Mesothelial cell of epicardium (in vitro differentiated cells): ENCODE measurements at places on chromosomes 5 and 9.

- no peak for DNase-seq
Observed at GRCh38 chr5:133426264-133426663, 186.1 kb downstream of the FSTL4 start.

DNA sequence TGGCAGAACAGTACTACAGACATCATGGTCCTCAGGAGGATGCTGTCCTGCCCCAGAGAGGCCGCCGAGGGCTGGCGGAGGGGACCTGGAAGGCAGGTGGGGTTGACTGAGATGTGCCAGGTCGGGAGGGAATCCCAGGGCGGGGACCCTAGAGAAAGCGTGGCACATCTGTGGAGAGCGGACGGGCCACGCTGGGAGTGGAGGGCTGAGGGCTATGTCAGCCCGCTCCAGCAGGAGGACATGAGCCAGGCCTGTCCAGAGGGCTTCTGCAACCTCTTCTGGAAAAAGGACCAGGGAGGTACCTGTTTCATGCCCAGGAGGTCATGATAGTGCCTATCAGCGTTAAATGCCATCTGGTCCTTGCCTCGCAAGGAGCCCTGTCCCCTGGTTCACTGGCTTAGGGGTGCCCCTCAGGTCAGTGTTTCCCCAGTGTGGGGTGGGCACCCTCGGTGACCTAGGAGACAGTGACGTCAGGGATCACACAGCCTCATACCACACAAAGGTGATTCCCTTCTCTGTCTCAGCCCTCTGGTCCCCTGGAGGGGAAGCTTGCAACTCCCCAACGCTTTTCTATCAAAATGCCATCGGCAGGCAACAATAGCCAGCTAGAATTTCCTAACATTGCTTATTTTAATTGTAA is 103.6 kb upstream of the IER5L start:
- DNase-seq, result no peak

DNA sequence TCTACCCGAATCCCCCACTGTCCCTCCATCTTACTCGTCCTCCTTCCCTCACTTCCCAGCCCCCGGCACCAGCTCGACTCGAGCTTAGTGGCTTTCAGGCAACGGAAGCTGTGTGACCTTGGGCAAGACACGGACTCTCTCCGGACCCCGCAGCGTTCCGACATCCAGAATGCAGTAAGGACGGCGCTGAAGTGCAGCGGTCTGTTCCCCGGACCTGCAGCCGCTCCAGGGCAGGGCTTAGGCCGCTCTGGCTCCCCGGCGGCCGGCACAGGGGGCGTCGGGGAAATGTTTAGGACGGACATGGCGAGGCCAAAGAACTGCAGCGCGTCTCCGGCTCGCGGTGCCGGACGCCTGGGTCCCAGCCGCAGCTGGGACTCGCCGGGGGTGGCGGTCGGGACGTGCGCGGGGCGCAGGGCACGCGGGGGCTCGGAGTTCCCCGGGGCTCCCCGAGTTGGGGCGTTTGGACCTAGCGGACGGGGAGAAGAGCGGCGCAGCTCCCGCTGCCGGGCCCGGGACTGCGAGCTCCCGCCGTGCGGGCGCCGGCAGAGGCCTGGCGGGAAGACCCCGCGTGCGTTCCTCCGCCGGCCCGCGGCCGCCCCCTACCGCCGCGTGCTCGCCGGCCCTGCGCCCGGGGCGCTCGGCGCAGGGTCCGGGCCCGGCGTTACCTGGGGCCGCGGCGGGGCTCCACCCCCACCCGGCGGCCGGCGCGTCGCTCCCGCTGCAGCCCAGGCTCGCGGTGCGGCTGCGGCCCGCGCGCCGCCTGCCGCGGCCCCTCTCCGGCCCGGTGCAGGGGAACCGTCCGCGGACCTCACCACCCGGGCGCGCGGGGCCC is 5.6 kb upstream of the RNF44 start:
- DNase-seq, result no peak

DNA sequence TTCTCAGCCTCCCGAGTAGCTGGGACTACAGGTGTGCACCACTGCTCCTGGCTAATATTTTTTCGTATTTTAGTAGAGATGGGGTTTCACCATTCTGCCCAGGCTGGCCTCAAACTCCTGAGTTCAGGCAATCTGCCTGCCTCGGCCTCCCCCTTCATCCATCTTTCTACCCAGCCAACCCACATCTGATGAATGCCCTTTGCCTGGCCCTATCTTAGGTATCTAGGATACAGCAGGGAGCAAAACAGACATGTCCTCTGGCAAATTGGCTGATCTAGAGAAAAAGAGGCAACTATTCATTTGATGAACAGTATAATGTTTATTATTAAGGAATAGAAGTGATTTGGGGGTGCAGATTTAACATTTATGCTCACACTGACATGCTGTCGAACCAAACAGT is 123.0 kb downstream of the TRIO start:
- DNase-seq, result no peak

DNA sequence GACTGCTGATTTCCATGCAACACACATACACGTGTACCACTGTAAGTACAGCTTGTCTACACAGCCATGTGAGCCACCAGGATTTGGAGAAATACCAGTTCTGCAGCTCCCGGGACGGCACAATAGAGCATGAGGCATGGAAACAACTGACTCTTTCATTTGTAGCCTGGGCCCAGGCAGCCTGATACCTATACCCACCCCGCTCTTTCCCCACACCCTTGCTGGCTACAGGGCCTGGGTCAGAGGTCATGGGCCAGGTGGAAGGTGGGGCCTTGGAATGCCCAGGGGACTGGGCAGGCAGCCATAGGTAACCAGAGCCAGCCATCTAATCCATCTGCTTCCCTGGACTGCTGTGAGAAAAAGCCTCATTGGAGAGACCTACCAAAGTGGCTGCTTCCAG is 39.0 kb upstream of the ZSWIM6 start:
- DNase-seq, result no peak

DNA sequence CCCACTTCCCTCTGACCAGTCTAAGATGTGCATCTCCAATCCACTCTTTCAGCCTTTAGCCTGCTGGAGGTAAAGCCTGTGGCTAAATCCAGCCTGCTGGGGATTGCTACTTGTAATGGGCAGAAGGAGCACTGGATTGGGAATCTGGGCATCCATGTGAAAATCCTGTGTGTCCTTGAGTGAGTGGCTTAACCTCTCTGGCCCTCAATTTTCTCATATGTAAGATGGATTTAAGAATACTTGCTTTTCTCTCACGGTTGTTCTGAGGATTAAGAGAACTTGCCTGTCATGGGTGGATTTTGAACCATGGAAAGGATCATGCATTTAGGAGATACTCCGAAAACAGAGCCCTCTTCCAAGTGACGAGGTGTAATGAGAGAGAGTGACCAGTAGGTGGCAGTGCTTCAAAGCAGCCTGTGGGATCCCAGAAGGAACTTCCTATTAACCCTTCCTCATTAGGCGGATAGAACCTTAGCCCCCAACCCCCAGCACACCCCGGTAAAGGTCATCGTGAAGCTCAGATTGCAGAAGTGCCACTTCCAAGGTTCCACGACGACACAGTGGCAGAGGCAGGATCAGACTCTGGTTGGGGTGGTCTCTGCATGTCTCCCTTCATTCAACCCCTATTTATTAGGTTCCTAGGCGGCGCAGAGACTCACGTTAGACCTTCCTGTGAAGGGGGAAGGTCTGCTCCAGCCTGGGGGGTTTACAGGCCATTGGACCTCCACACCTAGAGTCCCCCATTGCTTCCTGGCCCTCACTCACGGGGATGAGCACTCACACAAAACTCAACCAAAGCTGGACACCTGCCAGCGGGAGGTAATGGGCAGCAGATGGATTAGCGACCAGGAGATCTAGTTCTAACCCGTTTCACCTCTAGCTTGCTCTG is 68.7 kb upstream of the ZNF618 start:
- peak; percentile 58 for DNase-seq

DNA sequence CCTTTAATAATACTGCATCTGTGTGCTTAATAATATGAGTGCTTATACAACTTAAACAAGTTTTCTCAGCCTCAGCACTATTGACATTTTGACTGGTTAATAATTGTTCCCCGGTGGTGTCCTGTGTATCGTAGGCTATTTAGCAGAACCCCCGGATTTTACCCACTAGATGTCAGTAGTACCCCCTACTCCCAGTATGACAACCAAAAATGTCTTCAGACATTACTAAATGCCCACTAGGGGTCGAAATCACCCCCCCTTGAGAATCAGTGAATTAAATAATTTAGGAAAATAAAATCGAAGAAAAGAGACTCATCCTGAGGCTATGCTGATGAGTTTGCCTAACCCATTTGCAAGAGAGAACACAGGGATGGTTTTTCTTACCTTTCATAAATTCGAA is 166.3 kb downstream of the ATP10B start:
- DNase-seq, result no peak
